HCT116 (cell line): ENCODE measurements at places on chromosomes 2 and 18.

GRCh38 chr2:65688141-65688886 lies 255.9 kb upstream of the SPRED2 start:
- no peak for DNase-seq

DNA sequence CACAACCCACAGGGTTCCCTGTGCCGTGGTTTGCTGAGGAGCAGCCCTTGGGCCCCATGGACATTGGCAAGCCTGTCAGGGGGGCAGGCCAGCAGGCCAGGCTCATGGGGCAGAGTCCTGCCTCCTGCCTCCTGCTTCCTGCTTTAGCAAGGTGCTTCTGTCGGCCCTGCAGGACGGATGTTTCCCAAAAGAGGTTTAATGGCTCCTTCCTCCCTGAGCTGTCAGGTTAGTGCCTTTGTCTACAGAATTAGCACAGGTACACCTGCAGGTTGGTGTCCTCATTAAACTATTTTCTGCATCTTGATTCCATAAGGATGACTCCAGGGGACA lies 152.3 kb downstream of the TTC32 start:
- DNase-seq = no peak

GRCh38 chr2:10985260-10985659 lies 73.5 kb downstream of the KCNF1 start:
- DNase-seq = no peak

- DNase-seq = no peak
These were observed 700.9 kb downstream of the ERBB4 start for GRCh38 chr2:211837706-211838105.

DNA sequence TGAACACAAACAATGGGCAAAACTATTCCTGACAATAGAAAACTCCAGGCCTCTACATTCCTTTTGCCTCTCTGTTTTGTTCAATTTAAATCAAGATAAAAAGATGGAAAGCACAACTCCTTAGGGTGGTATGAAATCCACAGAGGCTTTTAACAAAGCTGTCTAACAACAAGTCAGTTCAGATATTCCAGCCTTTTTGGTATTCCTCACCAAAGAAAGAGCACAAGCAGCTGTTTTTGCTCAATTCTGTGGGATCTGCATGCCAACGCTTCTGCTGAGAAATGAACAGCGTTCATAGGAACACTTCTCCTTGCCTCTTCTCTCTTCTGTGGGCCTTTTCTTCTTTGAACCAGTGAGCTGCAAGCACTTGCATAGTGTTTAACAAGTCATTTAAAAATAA lies 411.6 kb upstream of the TCF4 start:
- no peak for DNase-seq

DNA sequence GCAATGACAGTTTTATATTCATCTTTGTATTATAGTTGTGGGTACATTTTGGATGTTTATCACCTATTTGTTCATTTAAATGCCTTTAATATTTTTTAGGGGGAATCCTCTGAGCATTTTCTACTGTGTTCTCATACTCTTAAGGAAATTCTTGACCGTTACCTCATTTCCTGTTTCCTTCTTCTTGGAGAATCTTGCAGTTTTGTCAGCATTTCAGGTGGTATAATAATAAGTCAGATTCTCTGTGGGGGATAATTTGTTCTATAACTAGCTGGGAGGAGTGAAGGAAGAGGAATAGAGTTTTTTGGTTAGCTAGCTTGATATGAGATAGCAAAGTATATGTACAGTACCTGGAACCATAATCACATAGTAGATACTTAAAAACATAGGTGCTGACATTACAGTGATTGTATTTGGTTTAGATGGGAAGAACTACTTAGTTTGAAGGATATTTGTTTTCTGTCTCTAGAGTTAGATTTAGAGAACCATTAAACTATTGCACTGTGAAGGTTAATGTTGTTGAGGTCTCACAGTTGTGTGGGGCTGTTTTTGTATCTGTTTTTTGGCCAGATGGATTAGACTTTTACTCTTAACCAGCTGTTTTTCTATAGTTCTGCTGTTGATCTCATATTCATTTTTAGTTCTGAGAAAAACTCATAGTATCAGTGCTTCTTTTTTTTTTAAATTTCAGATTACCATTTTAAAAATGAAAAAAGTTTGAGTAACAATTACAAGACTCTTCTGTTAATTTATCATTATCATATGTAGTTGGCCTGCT lies 14.2 kb downstream of the MTX2 start:
- DNase-seq = no peak
